ENCODE measurements at places on chromosomes 13 and 19.

DNA sequence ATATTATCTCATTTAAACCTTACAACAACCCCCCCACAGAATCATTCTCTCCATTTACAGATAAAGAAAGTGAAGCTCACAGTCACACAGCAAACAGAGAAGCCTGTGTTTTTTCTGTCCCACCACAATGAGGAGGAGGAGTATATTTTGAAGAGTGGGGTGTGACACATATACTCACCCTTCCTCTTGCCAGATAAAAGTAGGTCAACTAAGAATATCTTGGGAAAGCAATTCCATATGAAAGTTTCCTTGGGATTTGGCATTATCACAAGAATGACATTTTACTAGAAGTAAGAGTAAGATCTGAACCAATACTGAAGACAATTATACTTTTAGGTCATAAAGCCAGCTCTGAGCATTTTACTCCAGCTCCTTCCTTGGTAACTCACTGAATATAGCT is 287.5 kb upstream of the HTR2A start:
- no peak for DNase-seq

DNA sequence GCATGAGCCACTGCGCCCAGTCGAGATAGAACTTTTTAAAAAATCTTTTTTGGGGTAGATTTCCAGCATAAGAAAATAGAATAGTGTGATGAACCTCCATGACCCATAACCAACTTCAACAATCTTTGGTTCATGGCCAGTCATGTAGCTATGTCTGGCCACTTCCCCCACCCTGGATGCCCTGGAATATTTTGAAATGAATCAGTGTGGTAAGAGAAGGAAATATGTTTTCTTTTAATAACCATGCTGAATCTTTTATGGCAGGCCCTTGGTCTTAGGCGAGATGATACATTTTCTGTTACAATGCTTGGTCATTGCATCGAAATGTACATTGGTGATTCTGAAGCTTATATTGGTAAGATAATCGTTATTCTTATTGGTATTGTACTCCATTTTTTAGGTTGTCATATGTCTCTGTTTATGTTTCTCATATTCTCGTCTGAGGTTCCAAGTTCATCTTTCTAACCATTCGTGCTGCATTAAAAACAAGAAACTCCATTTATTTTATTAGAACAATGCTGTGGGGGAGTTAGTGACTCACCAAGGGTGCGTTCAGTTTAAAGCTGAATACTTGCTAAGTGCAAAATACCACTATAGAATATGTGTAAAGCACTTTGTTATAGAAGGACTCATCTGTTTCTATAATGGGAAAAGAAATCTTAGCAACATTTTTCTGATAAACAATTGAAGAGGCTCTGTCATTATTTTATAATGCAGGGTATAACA is 16.4 kb upstream of the UPF3A start:
- DNase-seq, result no peak

DNA sequence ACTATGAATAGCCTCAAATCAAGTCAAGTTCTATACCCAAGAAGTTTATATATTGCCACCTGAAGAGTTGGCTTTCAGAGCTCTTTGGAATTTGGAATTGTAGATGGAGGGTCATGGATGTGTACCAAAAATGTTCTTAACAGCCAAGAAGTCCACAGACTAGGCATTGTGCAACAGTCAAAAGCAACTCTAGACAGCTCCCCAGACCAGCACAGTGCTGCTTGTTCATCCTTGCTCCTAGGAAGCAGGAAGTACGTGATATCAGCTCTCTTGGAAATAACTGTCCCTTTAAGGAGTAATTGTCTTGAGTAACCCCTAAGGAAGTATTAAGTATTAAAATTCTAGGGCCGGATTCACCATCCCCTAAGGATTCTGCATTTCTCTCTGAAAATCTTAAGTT is 30.7 kb upstream of the IL17D start:
- DNase-seq, result no peak

- no peak for DNase-seq
Observed at GRCh38 chr19:35110974-35111373, 4.6 kb upstream of the FXYD3 start.

- DNase-seq, result no peak
Observed at GRCh38 chr19:6092329-6093286, 17.7 kb downstream of the RFX2 start.

DNA sequence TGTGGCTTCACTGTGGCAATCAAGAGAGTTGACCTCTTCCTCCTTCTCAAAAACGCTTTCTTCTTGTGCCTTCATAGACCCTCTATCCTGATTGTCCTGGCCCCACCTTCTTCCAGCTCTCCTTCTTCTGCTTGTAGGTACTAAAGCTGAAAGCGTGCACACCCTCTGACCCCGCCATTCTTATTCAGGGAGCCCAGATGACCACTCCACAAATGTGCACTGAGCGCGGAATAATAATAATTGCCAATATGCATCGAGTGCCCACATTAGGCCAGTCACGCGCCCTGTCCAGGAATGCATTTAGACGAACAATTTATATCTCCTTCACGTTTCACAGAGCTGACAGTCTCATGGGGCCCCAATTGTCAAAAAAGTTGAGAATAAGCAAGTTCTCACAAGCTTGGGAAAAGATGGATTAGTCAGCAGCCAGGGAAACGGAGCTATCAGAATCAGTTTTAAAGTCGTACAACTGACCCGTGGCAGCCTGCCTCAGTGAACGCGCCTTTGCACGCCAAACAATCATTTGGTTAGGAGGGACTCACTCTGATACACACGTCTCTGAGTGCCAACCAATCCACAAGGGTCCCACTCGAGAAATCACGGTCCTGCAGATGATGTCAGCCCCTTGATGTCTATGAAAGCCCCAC is 36.7 kb upstream of the PEG3 start:
- no peak for DNase-seq

DNA sequence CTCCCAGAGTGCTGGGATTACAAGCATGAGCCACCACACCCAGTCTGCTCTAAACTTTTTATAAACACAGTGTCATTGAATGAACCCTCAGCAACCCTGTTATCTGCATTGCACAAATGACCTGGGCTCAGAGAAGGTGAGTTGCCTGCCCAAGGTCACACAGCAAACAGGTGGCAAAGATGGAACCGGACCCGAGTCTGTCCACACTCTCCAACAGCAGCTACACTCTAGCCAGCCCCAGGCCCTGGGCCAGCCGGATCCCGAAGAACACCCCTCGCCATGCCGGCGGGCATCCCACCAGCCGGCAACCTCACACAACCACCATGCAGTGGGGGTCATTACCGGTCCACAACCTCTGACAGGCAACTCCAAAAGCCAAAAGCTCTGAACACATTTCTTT is 14.5 kb downstream of the ERCC2 start:
- DNase-seq, result no peak

GRCh38 chr13:44397766-44398223 is 24.2 kb downstream of the SERP2 start:
- no peak for DNase-seq

GRCh38 chr13:103671547-103671946 is 605.3 kb upstream of the SLC10A2 start:
- no peak for DNase-seq

- DNase-seq, result no peak
Observed at GRCh38 chr13:22061806-22062391, 391.0 kb downstream of the FGF9 start.

DNA sequence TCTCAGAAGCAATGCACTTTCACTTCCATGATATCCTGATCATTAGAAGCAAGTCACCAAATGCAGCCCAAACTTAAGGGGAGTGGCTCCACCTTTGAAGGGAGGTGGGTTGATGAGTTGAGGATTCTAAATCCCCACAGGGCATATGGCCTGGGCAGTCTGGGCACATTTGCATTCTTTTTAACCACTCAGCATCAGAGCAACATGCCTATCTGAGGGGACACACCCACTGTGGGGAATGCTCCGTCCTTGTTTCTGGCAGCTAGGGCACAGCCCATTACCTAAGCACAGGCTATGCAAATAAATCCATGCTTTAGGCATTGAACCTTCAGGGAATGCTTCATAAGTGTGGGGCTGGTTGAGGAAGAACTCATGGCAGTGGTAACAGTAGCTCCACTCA is 12.3 kb upstream of the SACS start:
- DNase-seq, result no peak

GRCh38 chr13:100767192-100767591 is 92.6 kb upstream of the TMTC4 start:
- no peak for DNase-seq

- DNase-seq, result no peak
Observed at GRCh38 chr13:85408415-85408814, 390.8 kb downstream of the SLITRK6 start.

- no peak for DNase-seq
Observed at GRCh38 chr19:13396250-13397080, 109.8 kb downstream of the CACNA1A start.

GRCh38 chr19:16885166-16885565 is 3.6 kb upstream of the F2RL3 start:
- DNase-seq, result no peak

- DNase-seq, result no peak
Observed at GRCh38 chr19:15292847-15293582, 39.3 kb downstream of the BRD4 start.

DNA sequence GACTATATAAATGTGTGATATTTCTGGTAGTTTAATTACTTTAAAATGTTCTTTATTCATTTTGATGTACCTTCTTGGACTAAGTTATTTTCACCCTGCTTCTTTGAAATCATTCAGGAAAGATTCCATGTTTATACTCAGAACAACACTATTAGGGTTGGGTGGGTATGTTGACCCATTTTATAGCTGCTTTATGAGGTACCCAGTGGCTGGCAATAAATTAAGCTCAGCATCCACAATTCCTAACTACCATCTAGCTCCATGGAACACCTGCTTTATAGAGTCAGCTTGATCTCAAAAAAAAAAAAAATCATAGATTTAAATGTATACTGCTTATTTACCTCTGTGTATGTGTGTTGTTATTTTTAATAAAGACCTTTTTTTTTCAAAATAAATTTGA is 78.9 kb upstream of the ZNF91 start:
- DNase-seq, result no peak

DNA sequence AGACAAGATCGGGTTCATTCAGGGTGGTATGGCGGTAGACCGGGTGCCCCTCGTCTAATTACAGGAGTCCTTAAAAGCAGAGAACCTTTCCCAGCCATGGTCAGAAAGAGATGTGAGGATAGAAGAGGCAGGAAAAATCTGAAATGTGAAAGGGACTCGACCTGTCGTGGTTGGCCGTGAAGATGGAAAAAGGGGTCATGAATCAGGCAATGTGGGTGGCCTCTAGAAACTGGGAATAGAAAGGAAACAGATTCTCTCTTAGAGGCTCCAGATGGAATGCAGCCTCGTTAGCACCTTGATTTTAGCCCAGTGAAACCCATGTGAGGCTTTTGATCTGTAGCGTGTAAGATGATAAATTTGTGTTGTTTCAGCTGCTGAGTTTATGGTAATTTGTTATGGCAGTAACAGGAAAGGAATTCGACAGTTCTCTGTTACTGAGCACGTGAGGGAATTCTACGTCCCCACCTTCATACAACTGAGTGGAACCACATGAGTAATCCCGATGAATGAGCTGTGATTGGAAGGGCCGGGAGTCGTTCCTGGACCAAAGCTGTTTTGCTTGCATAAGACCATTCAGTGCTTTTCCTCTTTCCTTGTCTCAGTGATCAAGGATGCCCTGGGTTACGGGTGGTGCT is 11.0 kb upstream of the CA11 start:
- DNase-seq, result no peak

- DNase-seq, result no peak
Observed at GRCh38 chr19:20422216-20423205, 143.1 kb downstream of the ZNF737 start.

- no peak for DNase-seq
Observed at GRCh38 chr13:40635315-40635995, 31.0 kb downstream of the FOXO1 start.

DNA sequence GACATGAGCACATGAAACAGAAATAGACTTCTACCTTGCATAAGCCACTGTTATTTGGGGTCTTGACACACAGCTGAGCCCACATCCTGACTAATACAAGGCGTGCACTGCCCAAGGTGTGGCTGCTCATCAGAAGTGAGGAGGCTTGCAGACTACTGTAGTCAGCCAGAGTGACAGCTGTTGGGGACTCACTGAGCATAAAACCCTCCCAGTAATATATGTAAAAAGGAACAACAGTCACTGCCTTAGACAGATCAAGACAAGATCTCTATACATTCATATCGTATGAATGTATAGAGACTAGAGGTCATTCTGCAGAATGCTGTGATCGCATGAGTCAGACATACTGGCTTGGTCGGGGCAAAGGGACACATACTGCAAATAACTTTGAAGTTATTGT is 4.1 kb upstream of the C1QTNF9B start:
- no peak for DNase-seq

GRCh38 chr19:15551293-15552004 is 43.1 kb downstream of the CYP4F22 start:
- DNase-seq, result peak; percentile 67

- no peak for DNase-seq
Observed at GRCh38 chr13:46109451-46109850, 4.6 kb upstream of the CPB2 start.

DNA sequence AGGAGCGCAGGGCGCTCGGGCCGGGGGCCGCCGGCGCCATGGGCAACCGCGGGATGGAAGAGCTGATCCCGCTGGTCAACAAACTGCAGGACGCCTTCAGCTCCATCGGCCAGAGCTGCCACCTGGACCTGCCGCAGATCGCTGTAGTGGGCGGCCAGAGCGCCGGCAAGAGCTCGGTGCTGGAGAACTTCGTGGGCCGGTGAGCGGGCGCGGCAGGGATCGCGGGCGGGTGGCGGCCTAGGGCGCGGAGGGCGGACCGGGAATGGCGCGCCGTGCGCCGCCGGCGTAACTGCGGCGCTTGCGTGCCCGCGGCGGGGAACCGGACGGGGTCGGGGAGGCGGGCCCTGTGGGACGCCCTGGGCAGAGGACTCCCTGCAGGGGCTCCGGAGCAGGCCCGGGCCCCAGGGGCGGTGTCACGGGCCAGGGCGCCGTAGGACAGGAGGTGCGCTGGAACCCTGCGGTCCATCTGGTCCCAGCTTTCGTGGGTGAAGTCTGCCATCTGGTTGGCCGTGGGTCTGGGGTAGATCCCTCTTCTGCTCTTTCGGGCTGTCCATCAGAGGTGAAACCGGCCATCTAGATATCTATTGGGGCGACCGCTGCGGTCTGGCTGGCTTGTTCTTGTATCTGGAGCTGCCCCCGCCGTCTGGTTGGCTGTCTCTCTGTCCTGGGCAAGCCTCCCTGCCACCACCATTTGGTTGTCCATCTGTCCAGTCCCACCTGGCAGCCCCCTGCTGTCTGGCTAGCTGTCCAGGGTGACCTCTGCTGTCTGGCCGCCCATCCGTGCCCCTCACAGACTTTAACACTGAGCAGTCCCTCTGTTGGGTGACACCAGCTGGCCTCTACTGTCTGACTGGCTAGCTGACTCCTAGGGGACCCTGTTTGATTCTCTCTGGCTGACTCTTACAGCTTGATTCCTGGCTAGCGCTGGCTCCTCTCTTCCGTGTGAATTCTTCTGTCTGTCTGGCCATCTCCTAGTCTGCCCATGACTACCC is 622 bp downstream of the DNM2 start:
- peak; percentile 59 for DNase-seq

DNA sequence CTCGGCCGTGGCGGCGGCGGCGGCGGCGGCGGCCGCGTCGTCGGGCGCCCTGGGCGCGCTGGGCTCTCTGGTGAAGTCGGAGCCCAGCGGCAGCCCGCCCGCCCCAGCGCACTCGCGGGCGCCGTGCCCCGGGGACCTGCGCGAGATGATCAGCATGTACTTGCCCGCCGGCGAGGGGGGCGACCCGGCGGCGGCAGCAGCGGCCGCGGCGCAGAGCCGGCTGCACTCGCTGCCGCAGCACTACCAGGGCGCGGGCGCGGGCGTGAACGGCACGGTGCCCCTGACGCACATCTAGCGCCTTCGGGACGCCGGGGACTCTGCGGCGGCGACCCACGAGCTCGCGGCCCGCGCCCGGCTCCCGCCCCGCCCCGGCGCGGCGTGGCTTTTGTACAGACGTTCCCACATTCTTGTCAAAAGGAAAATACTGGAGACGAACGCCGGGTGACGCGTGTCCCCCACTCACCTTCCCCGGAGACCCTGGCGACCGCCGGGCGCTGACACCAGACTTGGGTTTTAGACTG is 1.7 kb downstream of the SOX1 start:
- no peak for DNase-seq
